ENCODE measurements at places on chromosomes 11 and 22.

- no peak for DNase-seq
Observed at GRCh38 chr22:32627091-32627490, 152.5 kb downstream of the FBXO7 start.

GRCh38 chr11:96235751-96236150, 107.2 kb downstream of the MAML2 start:
- peak; percentile 44 for DNase-seq

- DNase-seq: peak; percentile 34
Observed at GRCh38 chr22:20173772-20174171, 22.9 kb upstream of the CCDC188 start.

GRCh38 chr11:101436511-101437142, 147.2 kb downstream of the TRPC6 start:
- peak; percentile 74 for DNase-seq

GRCh38 chr11:114354076-114354475, 46.2 kb downstream of the C11orf71 start:
- no peak for DNase-seq

DNA sequence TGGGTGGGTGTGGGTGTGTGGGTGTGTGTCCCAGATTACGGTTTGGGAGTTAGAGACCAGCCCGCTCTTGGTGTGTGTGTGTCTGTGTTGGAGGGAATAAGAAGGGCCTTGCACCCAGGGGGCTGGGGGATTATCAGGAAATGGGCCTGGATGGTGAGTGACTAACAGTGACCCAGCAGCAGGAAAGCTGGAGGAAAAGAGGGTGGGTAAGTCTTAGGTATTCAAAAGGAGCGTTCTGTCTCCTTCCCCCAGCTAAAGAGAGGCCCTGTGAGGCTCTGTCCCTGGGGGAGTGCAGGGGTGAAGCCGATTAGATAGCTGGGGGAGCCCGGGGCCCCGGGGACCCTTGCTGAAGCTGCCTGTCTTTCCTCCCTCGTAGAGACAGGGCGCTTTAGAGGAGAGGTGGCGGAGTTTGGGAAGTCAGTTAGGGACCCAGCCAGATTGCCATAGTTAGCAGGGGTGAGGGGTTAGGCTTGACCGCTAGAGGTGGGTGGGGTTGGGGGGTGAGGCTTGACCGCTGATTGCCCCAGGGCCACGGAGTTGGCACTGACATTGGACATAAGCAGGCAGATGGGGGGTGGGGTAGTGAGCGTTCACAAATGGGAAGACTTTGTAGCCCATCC, 1.5 kb downstream of the OAF start:
- DNase-seq: no peak

- no peak for DNase-seq
Observed at GRCh38 chr11:69652999-69653398, 12.0 kb downstream of the CCND1 start.

- no peak for DNase-seq
Observed at GRCh38 chr11:78336877-78337553, 80.6 kb downstream of the GAB2 start.

GRCh38 chr11:127248476-127248875, 247.9 kb upstream of the KIRREL3 start:
- no peak for DNase-seq

DNA sequence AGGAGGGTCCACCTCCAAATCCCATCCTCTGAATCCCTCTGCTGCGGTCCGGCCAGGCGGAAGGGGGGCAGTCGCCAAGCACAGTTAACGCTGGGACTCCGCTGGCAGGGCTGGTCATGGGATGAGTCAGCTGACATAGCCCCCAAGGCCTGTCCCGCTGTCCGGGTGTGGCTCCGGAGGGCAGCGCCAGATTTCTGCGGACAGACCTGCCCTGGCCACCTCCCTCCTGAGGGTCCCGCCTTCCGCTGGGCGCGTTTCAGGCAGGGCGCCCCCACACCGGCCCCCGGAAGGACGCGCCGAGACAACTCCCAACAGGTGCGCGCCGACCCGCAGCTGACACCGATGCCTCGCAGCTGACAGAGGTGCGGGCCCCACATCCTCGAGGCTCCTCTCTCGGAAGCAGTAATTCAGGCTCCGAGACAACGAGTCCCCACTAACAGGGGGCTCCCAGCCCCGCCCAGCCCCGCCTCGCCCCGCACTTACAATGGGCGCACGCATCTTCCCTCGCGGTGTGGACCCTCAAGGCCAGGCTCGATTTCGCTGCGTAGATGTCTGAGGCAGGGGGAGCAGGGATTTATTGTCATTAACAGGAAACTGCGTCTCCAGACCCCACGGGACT, 607 bp downstream of the PLAAT3 start:
- DNase-seq: peak; percentile 60

DNA sequence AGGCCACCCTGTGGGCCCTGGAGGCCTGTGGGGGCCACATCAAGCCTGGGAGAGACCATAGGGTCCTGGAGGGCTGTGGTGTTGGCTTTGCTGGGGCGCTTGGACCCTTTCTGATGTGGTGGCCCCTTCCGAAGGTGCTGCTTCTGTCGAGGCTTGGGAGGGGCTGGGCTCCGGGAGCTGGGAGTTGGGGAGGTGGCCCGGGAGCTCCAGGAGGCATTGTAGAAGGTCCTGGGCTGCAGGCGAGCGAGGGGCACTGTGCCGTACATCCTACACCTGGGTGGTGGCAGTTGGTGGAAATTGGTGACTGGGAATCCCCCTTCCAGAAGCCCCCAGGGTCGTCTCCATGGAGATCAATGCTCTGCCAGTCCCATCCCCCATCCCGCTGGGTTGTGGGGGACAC, 2.6 kb downstream of the PLA2G3 start:
- DNase-seq: no peak

GRCh38 chr11:120945042-120945441, 78.9 kb upstream of the TBCEL start:
- no peak for DNase-seq

GRCh38 chr11:365831-366230, 3.5 kb upstream of the B4GALNT4 start:
- DNase-seq: no peak

GRCh38 chr11:119266063-119266462, 50.9 kb downstream of the MCAM start:
- DNase-seq: no peak

DNA sequence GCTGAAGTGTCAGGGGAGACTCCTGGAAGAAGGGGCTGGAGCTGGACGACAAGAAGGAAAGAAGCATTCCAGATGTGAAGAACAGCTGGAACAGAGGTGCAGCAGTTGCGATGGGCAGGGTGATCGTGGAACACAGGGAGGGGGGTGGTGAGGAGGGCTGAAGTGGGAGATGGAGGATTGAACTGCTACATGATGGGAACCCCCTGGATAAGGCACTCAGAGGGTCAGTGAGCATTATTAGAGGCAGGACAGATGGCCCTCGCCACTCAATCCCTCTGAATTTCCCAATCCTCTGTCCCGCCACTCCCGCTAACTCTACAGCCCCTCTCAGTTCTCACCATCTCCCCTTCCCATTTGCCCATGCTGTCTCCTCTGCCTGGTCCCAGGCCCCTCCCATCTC, 14.0 kb downstream of the SERPINH1 start:
- no peak for DNase-seq

GRCh38 chr11:42200311-42200710, 740.9 kb upstream of the LRRC4C start:
- DNase-seq: no peak

DNA sequence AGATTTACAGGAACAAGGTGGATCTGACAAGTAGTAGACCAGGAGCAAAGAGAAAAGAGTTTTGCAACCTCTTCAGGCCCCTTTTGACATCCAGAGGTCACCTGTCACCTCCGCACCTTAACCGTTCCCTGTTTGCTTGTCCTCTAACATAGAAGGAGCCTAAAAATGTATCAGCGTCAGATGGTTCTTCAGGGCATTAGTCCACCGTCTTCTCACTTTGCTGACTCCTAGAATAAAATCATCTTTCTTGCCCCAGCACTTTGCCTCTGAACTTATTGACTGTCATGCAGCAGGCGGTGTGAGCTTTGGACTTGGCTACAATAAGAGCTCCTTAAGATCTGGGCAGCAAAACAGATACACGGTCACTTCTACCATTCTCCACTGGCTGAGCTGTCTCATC, 339.7 kb upstream of the B3GAT1 start:
- peak; percentile 56 for DNase-seq

DNA sequence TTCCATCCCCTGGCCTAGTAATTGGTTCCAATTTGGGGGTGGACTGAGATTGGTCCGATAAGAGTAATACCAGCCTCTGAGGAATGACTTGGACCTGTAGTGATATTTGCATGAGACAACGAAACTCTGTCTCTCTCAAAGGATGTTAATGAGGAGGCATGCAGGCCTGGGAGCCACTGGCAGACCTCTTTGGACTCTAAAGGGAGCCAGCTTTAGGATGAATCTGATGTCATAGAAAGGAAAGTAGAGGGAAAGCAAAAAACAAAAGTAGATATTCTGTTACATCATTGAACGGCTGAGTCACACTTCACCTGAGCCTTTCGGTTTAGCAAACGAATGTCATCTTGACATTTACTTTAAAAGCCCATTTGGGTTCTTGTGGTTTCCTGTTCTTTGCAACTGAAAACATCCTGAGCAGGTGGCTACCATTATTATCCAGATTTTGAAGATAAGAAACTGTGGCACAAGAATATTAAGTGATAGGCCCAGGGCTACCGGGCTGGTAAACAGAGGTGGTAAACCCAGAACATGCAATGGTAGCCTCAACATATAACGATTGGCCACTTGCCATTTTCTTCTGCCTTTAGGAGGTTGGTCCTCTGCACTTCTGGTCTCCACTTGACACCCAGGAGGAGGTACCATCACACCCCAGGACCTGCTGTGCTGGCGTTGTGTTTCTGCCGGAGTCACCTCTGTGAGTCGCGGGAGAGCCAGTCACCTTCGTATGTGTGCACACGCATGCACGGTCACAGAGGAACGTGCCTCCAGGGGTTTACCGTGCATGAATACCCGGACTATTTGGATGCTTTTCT, 42.7 kb downstream of the RTL6 start:
- no peak for DNase-seq

DNA sequence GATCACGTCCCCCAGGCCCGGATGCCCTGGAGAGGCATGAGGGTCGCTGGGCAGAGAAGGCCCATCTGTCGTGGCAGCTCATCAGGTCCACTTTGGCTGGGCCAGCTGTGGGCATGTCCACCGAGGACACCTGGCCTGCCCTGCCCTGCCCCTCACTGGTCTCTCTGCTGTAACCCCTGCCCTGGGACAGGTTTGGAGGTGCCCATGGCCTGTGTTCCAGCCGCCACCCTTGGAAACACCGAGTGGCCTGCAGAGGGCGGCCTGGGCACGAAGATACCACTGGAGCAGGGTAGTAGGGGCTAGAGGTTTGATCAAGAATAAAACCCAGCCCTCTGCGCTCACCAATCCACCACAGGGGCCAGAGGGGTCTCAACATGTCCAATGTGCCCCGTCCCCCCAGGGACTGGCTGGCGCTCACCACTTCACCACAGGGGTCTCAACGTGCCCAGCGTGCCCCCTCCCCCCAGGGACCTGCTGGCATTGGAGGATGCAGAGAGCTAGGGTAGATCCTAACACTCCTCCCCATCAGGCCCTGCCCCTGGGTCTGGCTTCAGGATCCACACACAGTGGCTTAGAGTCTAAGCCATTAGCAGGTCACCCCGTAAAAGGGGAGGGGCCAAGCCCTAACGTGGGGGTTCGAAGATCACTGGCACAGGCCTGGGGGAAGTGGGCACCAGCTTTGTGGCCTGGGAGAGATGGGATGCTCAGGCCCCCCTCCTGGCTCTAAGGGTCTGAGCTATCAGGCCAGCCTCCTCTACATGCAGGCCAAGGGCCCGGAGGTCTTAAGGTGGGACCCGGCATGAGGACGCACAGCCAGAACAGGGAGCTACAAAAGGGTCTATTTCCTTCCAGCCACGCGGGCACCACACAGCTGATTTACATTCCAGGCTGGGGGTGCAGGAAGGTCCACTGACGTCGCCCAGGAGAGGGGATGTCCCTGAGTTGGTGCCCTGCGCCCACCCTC, 1.3 kb upstream of the HDAC10 start:
- peak; percentile 80 for DNase-seq

DNA sequence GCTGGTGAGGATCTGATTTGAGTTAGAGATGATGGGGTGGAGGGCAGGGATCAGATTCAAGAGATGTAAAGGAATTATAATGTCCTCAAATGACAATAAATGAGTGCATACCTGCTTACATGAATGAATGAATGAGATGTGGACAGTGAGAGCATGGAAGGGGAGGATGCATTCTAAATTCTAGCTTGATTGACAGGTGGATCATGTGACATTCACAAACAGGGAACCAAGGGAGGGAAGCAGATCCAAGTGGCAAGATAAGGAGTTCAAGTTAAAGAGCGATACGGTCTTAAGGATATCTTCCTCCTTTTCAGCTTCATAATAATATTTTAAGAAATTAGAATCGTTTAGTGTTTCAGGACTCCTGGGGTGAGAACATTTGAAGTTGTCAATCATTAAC, 170.5 kb upstream of the TBCEL start:
- DNase-seq: no peak

DNA sequence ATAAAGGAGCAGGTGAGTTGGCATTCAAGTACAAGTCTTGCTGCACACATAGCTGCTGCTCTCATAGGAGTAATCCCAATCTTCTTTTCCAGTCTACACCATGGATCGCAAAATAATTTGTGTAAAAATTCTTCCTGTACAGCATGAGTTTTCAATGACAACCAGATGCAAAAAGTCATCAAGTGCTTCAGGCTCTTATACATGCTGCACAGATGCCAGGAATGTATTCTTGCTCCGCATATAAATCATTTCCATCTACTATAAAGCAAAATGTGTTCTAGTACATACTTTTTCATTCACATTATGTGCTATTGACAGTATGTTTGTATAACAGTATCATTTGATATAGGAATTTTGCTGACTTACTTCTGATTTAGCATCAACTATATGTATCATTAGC, 35.4 kb downstream of the NXPE2 start:
- no peak for DNase-seq

GRCh38 chr22:19172213-19173046, 6.1 kb downstream of the SLC25A1 start:
- no peak for DNase-seq

DNA sequence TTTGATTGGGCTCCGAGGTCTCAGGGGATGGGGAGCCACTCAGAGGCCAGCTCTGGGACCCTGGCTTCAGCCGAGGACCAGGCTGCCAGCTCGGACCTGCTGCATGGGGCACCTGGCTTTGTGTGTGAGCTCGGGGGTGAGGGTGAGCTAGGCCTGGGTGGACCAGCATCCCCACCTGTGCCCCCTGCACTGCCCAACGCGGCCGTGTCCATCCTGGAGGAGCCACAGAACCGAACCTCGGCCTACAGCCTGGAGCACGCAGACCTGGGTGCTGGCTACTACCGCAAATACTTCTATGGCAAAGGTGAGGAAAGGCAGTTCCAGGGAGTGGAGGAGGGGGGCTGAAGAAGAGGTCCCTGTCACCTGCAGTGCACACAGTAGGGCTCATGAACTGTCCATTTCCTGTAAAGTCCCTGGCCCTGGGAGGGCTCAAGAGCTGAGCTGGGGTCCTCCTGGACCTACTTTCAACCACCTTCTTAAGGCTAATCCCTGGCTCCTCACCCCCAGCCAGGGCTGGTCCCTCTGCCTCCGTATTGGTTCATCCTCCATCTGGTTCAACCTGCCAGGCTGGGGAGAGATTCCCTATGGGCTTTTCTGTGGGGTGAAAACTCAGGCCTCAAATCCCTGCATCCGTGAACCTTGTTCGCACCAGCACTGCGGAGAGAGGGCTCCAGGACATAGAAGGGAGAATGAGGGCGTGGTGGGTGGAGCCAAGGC, 3.6 kb downstream of the SIPA1 start:
- no peak for DNase-seq

- DNase-seq: peak; percentile 48
Observed at GRCh38 chr11:44607987-44608386, 42.5 kb downstream of the CD82 start.

Measured in hepatocyte (in vitro differentiated cells).